Sciatic nerve (tissue), 2 donors: ENCODE measurements at places on chromosomes 4 and X. TPM values are rescaled to one million over a fixed set of nuclear protein-coding genes. Genes with fewer than 3 reads are reported as not detected.

DNA sequence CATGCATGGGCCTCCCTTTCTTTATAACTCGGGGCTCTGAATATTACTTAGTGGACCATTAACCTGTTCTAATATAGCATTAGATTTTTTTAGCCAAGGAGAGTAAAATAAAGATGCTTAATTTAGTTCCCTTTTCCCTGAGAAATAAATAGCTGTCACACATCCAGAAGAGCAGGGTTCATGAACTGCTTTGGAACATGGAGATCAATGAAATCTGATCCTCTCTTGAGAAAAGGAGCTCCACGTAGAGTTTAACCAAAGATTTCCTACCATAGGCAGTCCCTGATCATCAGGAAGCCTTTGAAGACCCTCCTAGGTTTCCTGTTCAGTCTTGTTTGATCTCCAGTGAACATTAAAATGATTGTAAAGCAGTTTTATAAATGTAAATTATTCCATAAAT, 8.5 kb upstream of the PCDH19 start:
- DNase-seq: no peak

The NAT8L gene
- 8.1 TPM for total RNA-seq

DNA sequence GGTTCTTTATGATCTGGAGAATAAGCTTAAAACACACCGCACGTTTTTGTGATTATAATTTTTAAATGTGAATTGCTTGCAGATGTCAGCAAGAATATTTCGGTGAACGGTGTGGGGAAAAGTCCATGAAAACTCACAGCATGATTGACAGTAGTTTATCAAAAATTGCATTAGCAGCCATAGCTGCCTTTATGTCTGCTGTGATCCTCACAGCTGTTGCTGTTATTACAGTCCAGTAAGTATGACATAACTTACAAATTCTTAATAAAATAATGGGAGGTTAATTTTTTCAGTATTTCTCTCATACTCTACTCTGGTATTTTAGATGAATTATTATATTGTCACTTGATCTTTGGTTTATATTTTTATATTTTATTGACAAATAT, 5.4 kb downstream of the AREG start:
- no peak for DNase-seq

GRCh38 chr4:100257567-100257966, 67.3 kb upstream of the DDIT4L start:
- DNase-seq: no peak

- no peak for DNase-seq
Observed at GRCh38 chrX:136933611-136934145, 53.2 kb upstream of the RBMX start.

- DNase-seq: no peak
Observed at GRCh38 chrX:19599253-19599652, 83.9 kb upstream of the MAP3K15 start.

The SPANXA1 gene
- not detected for total RNA-seq

DNA sequence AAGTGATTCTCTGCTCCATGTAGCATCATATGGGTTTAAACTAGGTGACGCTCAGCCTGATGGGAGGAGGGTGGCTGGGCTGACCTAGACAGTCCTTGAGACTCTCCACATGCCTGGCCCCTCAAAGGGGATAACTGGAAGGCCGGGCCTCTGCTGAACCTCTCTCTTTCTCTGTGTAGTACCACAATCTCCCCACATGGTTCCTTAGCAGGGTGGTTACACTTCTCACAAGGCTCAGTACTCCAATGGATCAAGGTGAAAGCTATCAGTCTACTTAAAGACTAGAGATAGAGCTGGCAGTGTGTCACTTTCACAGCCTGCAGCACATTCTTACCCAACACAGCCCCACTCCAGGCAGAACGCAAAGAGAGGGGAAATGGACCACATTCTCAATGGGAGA, 80.4 kb downstream of the LDB2 start:
- no peak for DNase-seq

GRCh38 chr4:155546451-155546850, 120.2 kb upstream of the GUCY1A1 start:
- no peak for DNase-seq

The NPY2R gene
- not detected for total RNA-seq

The NR0B1 gene
- 1.9 TPM for total RNA-seq

DNA sequence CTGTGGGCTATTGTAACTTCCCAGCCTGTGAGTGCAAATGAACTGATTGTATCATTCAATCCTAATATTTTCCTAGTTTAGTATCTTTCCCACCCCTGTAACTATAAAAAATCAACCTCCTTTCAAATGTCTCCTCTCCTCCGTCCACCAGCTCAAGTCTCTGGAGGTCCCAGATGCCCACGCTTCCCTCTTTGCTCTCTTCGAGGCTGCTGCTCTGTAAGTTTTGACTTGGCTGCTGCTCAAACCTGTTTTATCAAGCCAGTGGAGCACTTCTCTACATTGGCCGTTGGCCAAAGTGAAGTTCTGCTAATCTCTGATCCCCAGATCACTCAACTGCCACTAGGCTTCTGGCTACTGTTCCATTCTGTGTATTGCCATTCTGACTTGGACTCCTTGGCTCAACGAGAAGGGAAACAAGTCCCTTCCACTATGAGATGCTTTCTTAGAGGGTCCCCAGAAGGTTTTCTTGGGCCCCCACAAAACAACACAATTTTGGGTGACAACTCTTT, 60.7 kb upstream of the RAPGEF2 start:
- no peak for DNase-seq

- DNase-seq: peak; percentile 48
Observed at GRCh38 chr4:6198768-6199421, 1.5 kb downstream of the JAKMIP1 start.

DNA sequence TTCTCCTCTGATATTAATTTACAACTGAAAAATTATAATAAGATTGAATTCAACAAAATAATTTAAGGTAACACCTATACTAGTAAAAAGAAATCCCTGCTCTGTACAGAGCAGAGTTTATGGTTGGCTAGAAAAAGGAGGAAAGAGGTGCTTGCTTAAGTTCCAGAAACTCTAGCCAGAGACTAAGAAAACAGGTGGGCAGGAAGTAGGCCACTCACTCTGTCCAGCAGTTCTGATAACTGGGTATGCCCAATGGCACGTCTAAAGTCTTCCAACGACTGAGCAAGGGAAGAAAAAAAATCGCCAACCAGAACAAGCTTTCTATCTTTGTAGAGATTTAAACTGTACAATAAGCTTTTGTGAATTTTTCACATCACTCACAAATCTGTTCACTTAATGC, 42.1 kb downstream of the TMEM165 start:
- no peak for DNase-seq

The TENT5D gene
- total RNA-seq: not detected

GRCh38 chr4:80196922-80197573, at the start of gene PRDM8:
Gene PRDM8, plus strand, starts transcription at chr4:80197503. Its CDS starts 2,578 bp downstream, at chr4:80200081.
- DNase-seq: no peak

DNA sequence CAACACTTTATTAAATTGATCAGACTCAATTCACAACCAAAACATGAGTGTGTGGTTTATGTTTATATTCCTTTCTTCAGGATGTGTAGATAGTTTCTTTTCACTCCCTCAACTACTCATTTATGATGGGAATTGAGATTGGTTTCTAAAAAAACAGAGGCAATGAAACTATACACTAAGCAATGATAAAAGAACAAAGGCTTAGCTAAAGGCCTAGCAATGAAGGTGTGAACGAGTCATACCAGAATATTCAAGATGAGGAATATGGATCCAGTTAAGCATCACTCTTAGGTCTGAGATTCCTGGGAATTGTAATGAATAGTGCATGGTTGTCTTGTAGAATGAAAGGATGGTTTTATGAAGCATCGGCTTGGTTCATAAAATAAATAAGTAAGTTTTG, 17.5 kb upstream of the RASL11B start:
- DNase-seq: no peak

The CSAG2 gene
- not detected for total RNA-seq

The MID2 gene
- 26.7 TPM for total RNA-seq

GRCh38 chrX:51163730-51164129, 168.9 kb upstream of the NUDT10 start:
- DNase-seq: no peak

GRCh38 chr4:158850371-158850770, 81.5 kb downstream of the FNIP2 start:
- DNase-seq: no peak

The RTL3 gene
- not detected for total RNA-seq

GRCh38 chrX:51608126-51608525, 10.6 kb downstream of the CENPVL3 start:
- DNase-seq: no peak

The PPP4R3C gene
- total RNA-seq: not detected

- no peak for DNase-seq
Observed at GRCh38 chr4:24642981-24643547, 58.7 kb upstream of the DHX15 start.

The LAP3 gene
- total RNA-seq: 77.7 TPM

The GLRB gene
- total RNA-seq: 2.7 TPM

DNA sequence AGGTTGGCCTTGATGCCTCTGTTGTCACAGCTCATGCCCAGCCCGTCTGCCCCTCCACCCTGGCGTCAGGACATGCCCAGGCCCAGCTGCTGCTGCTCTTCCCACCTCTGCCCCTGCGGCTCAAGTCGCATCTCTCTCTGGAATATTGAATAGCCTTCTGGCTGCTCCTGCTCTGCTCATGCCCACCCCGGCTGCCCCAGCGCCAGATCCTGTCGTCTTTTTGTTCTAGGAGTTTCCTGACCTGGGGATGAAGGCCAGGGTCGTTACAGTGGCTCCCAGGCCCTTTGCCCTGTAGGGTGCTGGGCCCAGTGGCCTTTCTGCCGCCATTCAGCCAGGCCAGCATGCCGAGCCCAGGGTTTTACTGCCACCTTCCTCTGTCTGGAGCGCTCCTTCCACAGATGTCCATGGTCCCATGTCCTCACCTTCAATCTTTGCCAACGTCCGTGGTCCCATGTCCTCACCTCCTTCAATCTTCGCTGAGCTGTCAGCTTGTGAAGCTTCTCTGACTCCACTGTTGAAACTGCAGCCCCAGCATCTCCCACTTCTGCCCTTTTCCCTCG, 9.7 kb downstream of the MAEA start:
- DNase-seq: peak; percentile 34

DNA sequence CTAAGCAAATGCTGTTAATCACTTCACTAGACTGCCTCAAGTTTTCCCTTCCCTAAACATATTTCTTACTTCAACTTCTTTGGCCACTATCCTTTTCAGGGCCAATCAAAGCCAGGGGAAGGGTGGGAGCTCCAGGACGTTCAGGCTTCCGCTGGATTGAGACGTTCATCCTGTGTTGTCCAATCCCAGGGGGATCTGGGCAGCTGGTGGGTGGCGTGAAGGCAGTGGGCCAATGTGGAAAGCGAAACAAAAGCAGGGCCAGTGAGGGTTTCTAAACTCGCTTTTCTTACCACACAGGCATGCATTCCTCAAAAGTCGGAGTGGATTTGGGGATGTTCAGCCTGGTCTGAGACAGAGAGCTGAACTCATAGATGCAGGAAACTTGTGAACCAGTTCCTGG, 7.6 kb downstream of the CXCL13 start:
- DNase-seq: no peak

DNA sequence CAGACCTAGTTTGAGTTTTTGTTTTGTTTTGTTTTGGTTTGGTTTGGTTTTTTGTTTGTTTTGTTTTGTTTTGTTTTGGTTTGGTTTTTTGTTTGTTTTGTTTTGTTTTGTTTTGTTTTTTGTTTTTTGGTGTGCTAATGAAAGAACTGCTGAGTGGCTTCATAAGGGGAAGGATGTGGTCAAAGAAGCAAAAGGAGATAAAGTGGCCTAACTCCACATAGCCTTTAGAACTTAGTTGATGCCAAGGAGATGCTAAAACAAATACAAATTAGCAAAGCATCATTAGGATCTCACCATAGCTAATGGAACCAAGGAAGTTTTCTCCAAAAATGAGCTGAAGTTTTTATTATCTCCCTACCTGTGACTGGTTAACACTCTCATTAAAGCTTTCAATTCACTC, 44.6 kb upstream of the TMEM164 start:
- DNase-seq: no peak

DNA sequence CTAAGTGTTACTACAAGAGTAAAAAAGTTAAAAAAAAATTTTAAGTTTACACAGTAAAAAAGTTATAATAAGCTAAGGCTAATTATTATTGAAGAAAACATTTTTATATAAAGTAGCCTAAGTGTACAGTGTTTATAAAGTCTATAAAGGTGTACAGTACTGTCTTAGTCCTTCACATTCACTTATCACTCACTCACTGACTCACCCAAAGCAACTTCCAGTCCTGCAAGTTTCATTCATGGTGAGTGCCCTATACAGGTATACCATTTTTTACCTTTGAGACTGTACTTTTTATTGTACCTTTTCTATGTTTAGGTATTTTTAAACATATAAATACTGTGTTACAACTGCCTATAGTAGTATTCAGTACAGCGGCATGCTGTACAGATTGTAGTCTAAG, 74.2 kb downstream of the TMEM165 start:
- no peak for DNase-seq

- DNase-seq: no peak
Observed at GRCh38 chr4:101065935-101066485, 281.3 kb downstream of the PPP3CA start.

DNA sequence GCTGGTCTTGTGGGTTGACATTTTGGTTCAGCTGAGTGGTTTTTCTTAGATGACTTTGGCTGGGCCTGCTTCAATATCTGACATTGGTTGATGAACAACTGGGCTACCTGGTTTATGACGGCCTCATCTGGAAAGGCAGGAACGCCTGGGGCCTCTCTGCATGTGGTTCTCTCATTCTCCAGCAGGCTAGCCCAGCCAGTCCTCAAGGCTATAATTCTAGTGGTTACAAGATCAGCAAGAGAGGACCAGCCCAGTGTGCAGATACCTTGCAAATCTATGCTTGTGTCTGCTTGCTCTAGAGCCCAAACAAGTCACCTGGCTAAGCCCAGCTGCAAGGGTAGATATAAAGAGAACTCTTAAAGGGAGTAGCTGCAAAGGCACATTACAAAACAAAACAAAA, 214.2 kb upstream of the PUDP start:
- no peak for DNase-seq

The SH3BP2 gene
- 82.7 TPM for total RNA-seq

The TMPRSS11D gene
- not detected for total RNA-seq

GRCh38 chr4:158190718-158191117, 17.9 kb upstream of the GASK1B start:
- no peak for DNase-seq

DNA sequence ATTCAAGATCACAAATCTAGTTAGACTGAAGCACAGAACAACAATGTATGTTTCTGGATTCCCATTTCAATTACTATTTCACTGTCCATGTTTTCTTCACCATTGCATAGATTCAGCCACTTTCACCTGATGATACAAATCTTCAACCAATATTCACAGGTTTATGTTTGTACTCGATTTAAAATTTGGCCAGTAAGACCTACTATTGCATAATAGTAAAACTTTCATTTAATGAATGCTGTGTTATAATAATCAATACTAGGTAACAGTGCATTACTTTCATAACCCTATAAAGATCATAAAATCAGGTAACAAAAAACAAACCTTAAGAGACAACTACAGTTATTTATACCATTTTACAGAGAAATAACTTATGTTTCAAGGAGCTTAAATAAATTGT, 2209.1 kb downstream of the ARAP2 start:
- DNase-seq: no peak

The KCND1 gene
- total RNA-seq: 2.5 TPM

- no peak for DNase-seq
Observed at GRCh38 chr4:10482913-10483312, 25.7 kb upstream of the ZNF518B start.
